RKO (cell line): ENCODE measurements at places on chromosomes 12 and 14.

- no peak for DNase-seq
Observed at GRCh38 chr12:132222096-132222807, 78.0 kb downstream of the NOC4L start.

DNA sequence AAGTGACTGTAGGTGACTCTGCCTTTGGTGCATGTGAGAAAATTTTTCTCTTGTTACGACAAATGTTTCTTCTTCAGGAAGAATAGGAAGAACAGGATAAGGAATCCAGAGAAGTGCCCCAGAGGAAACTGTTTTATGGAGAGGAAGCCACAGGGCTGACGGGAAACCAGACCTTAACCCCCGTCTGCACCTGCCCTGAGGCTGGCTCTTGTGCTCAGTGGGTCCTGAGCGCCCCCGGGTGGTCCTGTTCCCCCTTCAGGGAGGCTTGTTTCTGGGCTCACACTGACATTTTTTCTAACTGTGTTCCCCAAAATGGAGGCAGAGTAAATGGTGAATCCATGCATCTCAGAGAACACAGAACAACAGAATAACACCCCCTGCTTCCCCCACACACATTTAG lies 691.8 kb downstream of the TMEM121 start:
- DNase-seq, result no peak

GRCh38 chr14:60561845-60562746 lies 53.1 kb downstream of the SIX6 start:
- DNase-seq, result peak; percentile 90

DNA sequence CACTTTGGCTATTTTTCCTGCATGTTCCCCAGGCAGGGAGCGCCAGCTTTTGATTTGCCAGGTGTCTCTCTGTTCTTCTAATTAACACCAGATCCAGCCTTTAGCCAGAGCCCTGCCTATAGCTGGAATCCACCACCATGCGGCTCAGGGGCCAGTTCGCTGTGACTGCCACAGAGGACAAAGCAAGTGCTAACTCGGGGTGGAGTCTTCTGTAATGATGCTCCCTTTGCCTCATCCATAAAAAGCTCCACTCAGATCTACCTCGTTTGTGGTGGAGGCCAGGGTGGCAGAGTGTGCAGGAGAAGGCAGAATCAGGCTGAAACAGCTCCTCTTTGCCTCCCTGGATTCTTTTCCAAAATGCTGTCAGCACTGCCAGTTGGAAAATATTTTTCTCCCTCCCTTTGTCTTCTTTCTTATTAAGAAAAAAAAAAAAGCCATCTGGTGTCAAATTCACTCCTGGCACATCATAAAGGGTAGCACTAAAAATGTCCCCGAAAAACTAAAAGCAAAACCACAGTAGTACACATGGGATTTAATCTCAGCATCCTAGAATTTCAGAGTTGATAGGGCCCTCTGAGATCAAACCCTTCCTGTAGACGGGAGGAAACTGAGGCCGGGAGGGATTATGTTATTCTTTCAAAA lies 18.0 kb upstream of the CTDSP2 start:
- peak; percentile 13 for DNase-seq

GRCh38 chr12:712172-712863 lies 40.1 kb upstream of the WNK1 start:
- no peak for DNase-seq

DNA sequence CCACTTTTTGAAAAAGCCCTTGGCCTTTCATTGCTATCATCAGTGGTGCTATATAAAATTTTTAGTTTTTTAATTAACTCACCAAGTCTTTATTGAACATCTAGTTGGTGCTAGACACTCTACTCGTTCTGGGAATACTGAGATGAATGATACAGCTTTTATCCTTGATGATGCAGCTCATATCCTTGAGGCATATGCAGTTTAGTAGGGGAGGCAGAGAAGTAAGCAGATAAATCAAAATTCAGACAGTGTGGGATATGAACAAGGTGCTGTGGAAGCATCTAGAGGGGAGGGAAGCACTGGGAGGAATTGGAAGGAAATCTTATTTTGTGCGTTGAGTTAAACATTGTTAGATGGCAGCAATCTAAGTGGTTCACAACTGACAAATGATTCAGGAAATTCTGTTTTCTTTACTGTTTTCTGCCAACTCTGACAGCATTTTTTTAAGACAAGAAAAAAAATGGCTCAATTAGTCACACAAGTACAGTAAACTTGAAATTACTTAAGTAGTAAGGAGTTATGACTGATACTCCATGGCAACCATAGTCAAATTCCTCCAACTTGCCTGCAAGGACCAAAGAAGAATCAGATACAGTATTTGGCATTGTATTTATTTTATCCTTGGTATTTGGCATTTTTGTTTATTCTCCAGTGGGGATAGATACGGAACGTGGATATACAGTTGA lies 119.2 kb downstream of the TMTC2 start:
- peak; percentile 11 for DNase-seq

DNA sequence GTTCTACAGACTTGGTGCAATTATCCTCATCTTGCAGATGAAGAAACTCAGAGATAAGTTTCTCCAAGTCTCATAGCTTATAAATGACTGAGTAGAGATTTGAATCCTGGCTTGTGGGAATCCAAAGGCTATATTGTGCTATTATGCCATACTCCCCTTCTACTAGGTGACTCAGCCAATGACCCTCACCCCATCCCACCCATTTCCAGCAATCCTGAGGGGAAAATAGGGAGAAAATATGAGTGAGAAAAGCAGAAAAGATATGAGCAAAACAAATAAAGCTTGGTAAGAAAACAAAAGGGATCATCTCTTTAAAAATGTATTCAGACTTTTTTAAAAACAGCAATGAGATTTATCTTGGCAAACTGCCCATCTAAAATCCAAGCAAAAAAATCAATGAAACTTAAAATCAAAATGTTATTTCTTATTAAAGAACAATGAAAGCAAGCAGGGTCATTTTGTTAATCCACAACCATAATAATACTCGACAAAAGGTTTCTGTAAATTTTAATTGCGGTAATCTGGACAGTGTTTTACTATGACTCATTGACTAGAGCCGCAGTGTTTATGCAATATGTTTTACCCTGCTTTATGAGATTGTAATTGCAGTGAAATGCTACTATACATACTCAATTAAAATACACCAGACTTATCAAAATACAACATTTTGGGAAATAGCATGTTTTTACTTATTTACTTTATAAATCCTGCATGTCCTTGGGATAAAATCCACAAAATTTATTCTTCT lies 13.1 kb upstream of the LGR5 start:
- no peak for DNase-seq
